MV-4-11 (cell line): ENCODE measurements at places on chromosomes 6 and 20.

DNA sequence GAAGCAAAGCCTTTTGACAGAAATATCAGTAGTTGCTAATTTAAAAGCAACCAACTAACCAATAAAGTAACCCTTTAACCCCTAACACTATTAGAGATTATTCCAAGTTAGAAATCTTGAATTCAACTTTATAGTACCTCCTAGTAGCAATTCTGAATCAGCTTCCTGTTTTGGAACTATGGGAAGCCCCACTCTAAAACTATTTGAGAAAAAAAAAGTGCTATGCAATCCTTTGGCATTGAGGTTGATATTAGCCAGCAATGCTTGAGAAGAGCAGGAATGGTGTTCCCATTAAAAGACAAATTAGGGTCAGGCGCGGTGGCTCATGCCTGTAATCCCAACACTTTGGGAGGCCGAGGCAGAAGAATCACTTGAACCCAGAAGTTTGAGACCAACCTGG is 306.2 kb upstream of the ZFP64 start:
- DNase-seq: no peak

DNA sequence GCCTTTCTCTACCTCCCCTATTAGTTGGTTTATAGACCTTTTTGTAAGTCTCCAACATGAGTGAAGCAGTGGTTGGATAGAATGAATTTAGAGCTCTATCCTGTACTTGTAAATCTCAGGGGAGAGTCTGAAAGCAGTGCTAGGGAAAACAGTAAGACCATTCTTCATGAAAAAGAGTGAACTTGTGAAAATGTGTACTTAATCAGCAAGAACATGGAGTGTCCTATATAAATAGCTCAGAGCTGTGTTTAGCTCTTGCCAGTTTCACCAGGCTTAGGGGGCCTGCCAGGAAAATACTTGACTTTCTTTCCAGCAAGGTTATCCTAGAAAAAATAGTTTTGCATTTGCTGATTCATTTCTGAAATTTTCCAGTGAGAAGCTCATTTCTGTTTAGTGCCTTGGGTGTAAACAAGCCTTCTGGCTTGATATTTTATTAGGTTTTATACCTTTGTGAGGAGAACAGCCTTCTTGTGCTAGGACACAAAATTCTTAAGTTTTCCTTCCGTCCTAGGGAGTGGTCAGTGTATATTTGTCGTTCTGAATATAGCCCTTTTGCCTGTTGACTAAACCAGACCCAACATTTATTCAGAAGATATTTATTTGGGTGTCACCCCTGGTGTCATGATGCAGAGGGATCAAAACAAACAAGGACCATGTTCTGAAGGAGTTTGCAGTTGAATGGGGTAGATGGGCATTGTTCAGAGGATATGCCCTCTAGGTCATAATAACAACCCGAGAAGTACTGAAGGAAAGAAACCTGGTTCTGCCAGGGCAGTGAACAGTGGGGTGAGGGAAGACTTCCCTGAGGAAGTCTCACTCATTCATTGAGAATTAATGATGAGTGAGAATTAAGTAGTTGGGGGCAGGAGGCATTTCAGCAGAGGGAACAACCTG is 7.6 kb downstream of the ARFGEF2 start:
- DNase-seq: no peak

DNA sequence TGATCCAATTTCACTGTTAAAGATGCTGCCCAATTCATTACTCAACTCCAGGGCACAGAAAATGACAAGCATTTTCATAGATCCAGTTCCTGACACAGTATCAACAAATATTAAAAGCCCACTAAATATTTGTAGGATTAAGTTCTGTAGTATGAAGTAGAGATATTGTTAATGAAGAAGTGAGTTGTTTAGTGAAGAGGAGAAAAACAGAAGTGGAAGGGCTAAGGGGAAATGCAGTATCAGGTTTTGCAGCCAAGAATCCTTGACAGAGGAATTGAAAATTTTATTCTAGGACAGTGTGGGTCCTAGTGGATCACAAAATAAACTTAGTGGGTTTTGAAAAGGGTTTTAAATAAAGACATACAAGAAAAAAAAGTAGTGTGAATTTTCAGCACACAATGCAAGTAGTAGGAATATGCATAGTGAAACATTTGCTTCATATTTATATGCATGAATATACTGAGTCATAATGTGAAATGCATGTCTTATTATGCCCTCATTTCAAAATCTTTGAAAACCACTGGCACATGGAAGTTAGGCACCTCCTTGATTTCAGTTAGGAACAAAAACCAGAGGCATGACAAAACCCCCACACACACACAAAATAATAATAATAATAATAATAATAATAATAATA is 338.6 kb downstream of the KHDRBS2 start:
- DNase-seq: no peak

- DNase-seq: no peak
Observed at GRCh38 chr6:1606780-1607515, 2.8 kb upstream of the FOXC1 start.

GRCh38 chr6:104940893-104941728 is 15.8 kb upstream of the LIN28B start:
- no peak for DNase-seq

DNA sequence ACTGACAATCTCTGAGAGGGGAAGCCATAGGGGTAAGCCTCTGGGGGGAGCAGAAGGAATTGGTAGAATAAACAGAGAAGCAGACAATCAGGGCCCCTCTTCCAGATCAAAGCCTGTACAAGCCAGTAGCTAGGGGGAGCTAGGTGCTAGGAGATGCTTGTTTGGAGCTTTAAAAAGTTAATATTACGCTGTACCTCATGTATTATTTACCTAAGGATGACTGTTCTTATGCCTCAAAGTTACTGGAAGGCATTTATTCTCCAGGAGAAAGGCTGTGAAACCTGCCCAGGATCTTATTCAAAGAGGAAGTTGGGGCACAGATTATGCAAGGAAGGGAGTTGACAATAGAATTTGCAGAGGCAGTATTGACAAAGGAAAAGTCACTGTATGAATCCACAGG is 111.8 kb upstream of the SLC35F1 start:
- peak; percentile 59 for DNase-seq

DNA sequence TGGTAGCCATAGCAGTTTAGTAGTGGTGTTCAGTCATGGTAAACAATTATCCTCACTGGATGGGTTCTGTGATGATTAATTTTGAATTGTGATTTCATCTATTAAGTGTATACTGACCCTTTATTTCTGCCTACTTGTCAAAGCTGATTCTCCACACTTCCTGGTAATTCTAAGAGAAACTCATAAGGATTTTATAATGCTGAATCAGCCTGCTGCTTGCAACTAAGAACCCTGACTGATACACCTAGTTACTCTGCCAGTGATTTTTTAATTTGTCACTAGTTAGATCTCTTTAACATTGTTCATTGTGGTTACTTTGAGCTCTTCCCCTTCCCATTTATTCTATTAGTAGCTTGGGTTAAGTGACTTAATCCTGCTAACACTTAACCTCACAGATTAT is 8.6 kb downstream of the CDC40 start:
- no peak for DNase-seq

- DNase-seq: peak; percentile 83
Observed at GRCh38 chr6:117143647-117144046, 121.7 kb upstream of the VGLL2 start.

GRCh38 chr20:48949304-48950170 is 28.0 kb downstream of the ARFGEF2 start:
- DNase-seq: no peak

- DNase-seq: no peak
Observed at GRCh38 chr6:14851281-14851680, 394.6 kb upstream of the JARID2 start.

- DNase-seq: no peak
Observed at GRCh38 chr6:82840571-82840970, 225.1 kb downstream of the UBE3D start.

GRCh38 chr20:36861875-36862801 is 13.8 kb upstream of the TLDC2 start:
- peak; percentile 63 for DNase-seq

- peak; percentile 80 for DNase-seq
Observed at GRCh38 chr6:27752038-27752885, 159.9 kb downstream of the OR2B2 start.

GRCh38 chr6:10271982-10272381 is 142.9 kb downstream of the TFAP2A start:
- no peak for DNase-seq

GRCh38 chr6:79640146-79641111 is 9.3 kb downstream of the SH3BGRL2 start:
- no peak for DNase-seq

GRCh38 chr6:165611294-165611693 is 51.7 kb downstream of the PDE10A start:
- no peak for DNase-seq

DNA sequence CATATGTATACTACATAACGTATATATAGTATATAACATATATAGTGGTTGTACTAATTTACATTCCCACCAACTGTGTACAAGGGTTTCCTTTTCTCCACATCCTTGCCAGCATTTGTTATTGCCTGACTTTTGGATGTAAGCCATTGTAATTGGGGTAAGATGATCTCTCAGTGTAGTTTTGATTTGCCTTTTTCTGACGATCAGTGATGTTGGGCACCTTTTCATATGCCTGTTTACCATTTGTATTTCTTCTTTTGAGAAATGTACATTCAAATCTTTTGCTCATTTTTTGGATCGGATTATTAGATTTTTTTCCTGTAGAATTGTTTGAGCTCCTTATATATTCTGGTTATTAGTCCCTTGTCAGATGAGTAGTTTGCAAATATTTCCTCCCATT is 11.4 kb downstream of the SYNJ2 start:
- no peak for DNase-seq

- DNase-seq: peak; percentile 71
Observed at GRCh38 chr6:31680226-31681134, at the start of gene LY6G5C. Gene LY6G5C (minus strand): TSS chr6:31681067. CDS start chr6:31680373, 694 bp downstream.

GRCh38 chr6:51934098-51934497 is 153.3 kb downstream of the PKHD1 start:
- no peak for DNase-seq

DNA sequence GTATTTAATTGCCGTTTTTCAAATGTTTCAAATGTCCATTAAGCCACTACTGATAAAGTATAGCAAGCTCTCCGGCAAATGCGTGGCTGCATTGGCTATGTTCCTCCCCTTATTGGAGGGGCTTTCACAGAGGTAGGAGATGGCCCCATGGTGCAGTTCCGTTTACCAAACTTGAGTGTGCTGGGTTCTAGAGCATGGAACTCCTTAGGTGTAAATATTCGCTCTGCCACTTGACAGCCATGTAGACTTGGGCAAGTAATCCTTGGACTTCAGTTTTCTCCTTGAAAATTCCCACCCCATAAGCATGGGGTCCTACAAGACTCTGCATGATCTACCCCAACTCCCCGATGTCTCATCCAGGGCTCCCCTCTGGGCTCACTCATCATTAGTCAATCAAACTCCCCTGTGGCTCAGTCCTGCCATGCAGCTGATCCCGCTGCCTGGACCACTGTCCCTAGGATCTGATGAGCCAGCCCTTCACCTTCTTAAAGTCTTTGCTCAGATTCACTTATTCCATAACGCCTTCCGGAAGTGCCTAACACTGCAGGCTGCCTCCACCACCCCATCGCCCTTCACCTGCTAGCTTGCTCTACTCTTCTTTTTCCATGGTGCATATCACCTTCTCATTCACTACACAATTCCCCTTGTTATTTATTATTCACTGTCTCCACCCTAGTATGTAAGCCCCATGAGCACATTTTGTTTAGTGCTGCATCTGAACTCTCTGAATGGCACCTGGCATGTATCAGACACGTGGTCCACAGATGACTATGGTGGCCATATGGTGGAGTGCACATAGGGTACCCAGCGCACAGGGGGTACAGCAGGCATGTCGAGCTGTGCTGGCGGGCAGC is 18.8 kb downstream of the PRR18 start:
- no peak for DNase-seq

DNA sequence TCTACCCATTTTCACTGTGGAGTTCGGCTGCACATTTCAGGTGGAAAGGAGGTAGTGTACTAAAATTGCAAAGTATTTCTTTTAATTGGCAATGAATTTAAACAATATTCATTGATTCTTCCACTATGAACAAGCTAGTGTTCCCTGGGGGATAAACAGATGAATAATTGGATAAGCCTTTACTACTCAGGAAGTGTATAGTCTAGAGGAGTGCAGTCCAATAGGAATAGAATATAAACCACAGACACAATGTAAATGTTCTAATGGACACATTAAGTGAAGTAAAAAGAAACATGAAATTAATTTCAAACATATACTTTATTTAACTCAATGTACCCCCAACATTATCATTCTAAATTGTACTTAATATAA is 28.7 kb downstream of the SGK1 start:
- DNase-seq: no peak

DNA sequence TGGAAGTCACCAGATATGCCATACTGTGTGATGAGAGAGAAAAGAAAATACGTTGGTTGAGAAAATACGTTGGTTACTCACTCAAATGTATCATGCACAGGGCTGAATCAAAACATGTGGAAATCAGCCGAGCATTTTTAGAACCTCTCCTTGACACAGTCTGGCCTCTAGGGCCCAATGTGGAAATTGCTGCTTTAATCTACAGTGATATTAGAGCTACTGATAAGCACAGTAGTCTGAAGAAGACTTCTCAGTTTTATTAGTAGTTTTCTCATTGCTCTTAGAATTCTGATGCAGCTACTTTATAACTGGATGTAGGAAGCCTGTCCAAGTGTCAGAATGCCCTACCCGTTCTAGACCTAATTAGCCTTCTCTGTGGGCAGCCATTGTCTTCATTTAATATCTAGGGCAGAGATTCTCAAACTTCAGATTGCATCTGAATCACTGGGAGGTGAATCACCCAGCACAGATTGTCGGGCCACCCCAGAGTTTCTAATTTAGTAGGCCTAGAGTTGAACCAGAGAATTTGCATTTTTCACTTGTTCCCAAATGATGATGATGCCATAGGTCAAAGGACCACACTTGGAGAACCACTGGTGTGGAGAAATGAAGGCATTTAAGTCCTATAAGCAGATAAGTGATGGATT is 229.1 kb downstream of the PLCB1 start:
- DNase-seq: no peak

DNA sequence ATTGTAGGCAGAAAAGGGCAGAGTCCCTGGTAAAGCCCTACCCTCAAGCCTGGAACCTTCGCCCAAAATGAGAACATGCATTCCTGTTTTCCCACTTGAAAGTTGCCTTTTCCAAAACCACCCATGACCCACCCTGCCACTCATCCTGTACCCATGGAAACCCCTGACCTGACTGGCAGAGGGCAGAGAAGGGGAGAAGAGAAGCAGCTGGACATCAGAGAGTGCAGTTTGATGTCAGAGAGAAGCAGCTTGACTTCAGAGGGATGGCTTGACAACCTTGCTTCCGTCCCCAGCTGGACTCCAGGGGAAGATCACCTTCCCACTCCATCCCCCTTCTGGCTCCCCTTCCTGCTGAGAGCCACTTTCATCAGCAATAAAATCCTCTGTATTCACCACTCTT is 123.6 kb upstream of the SHLD1 start:
- DNase-seq: no peak

DNA sequence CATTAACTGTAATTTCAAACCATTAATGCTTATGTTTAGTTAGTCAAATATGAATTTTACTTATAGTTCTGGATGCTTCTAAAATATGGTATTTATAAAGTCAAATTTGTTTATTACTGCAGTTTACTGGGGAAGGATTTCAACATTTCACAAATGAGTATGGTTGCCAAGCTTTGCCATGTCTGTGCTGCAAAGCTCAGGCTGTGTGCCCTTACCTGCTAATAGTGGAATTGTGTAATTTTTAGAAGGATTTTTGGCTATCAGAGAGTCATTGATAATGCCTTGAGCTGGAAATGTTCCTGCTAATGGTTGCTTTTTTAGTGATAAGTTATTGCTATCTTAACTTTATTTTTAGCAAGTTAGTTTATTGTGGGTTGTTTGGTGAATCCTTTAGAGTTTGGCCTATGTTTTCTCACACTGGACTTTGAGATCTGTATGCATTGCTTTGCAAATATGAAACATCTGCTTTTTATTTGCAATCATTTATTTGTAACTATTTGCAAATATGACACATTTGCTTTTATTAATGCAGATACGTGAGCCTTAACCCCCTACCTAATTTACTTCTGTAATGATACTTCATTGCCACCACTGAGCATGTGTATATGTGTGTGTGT is 105.8 kb downstream of the CD109 start:
- DNase-seq: no peak
